ENCODE measurements at places on chromosomes 4 and X.

- DNase-seq, result no peak
Observed at GRCh38 chr4:139704915-139705485, 39.4 kb downstream of the MGST2 start.

GRCh38 chrX:56113785-56114436, 118.2 kb upstream of the KLF8 start:
- DNase-seq, result no peak

DNA sequence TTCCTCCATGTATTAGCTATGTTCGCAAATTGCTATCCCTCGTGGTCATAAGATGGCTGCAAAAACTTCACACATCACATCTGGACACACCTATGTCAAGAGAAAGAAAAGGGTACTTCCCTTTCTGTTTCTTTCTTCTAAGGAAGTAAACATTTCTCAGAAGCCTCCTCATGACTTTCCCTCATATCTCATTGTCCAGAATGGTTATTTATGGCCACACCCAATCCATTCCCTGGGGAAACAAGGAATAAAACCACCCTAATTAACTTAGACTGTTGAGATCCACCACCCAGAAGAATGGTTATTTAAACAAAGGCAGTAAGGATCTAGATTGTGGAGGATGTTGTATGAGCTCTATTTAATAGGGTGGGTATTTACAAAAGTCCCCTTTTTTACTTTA, 160.8 kb upstream of the LNX1 start:
- DNase-seq, result no peak

DNA sequence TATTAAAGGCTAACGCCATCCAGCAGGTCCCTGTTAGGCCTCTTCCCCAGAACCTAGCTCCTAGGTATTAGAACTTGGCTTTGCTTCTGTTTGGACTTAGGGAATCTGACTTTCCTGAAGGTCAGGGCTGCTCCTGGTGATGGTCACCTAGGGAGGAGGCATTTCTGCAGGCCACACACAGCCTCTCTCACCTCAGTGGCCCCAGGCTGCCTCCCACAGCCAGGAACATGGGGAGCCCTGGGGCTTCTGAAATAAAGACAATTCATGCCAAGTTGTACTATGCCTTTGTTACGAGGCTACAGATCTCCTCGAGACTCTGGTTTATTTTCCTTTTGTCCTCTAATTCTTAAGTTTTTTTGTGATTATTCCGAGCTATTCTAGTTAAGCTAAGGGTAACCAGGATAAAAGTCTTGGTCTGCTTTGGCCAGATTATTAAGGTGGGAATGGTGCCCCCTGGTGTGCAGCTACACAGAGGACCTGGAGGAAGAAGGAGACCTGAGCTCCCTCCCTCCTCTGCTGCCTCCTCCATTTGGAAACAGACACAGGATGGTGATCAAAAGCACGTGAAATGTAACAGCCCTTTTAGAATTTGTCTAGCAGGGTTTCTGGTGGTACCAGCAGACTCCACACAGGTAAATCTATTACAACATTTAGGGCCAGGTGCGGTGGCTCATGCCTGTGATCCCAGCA, 131.0 kb downstream of the DCLK2 start:
- DNase-seq, result no peak

- DNase-seq, result no peak
Observed at GRCh38 chr4:14855719-14856061, 146.6 kb upstream of the CPEB2 start.

- DNase-seq, result no peak
Observed at GRCh38 chr4:79528241-79528706, 120.2 kb upstream of the GK2 start.

DNA sequence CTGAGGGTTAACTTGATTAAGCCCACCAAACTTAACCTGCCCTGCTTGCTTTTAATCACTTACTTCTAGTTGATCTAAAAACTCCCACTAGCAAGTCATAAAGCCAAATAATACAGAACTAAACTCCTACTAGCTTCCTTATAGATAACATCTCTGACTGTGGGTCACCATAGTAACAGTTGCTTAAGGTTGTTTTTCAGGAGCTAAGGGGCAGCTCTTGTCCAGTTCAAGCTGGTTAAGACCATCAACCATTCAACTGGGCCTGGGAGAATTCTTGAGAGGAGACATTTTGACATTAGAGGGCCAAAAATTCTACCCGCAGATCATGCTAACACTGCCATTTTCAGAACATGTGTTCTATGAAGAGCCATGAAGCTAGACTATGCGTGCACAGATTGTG, 67.0 kb downstream of the UCHL1 start:
- no peak for DNase-seq

DNA sequence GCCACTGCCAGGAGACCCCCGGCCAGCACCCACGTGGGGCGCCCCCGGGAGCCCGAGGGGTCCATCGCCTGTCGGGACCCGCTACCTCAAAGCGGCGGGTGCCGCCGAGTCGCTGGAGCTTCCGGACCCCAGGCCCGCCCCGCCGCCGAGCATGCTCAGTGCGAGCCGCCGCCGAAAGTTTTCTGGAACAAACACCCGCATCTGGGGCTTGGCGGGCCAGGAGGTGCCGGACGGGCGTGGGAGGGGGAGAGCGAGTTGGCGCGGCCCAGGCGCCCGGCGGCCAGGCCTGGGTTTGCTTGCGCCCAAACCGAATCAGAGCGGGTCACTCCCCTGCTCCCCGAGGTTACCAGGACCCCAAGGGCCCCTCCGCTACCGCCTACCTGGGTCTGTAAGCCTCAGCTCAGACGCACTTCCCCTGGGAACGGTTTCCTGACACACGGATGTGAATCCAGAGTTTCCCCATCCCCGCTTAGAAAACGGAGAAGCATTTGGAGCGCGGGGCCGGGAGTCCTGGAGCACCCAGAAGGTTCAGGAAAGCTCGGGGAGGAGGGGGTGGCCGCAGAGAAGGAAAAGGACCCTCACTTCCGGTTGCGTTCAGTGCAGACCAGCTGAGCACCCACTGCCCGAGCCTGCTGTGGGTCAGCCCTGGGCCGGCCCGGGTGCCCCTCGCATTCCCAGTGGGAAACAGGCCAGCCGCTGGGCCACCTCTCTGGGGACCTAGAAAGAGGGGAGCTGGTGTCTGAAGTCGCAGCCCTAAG, at the start of gene EVC2:
EVC2 (minus strand) TSS at position 111 of the 758 bp plus-strand sequence; CDS start at position 65, 46 bp downstream.
- DNase-seq, result peak; percentile 87

- no peak for DNase-seq
Observed at GRCh38 chr4:8202108-8203051, 3.3 kb downstream of the SH3TC1 start.

GRCh38 chr4:189305500-189305899, 635.2 kb upstream of the FRG1 start:
- no peak for DNase-seq

GRCh38 chr4:6337331-6337935, 67.8 kb downstream of the WFS1 start:
- DNase-seq, result no peak

DNA sequence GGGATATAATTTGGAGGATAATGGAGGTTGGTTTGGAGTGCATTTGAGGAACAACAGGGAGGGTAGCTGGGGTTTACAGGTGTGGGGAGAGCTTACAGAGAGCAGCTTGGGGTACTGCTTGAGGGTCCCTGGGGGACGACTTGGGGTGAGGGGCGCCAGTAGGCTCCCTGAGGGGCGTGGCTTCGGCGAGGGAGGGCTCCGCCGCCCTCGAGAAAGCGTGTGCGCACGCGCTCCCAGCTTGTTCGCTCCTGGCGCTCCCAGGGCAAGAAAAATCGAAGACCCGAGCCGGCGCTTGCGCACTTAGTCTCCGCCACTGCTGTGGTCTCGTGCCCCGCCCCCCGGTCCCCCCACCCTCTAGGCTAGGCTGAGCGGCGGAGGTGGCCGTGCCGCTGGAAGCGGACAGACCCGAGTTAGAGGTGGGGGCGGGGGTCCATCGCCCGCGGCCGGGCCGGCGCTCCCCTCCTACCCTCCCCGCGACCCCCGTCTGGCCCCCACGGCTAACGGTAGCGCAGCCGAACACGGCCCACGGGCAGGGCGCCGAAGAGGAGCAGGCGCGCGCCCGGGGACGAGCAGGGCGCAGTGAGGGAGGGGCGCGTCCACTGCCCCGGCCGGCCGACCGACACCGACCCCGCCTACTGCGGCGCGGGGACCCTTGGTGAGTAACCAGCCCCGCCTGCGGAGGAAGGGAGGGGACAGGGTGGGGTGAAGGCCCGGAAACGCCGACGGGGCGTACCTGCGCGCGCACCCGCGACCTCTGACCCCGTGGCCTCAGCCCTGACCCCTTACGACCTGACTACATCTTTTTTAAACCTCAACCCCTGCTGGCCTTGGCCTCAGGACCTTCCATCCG, 5.4 kb upstream of the CCDC120 start:
- peak; percentile 76 for DNase-seq

GRCh38 chr4:97153042-97153441, 990.2 kb downstream of the STPG2 start:
- no peak for DNase-seq

- no peak for DNase-seq
Observed at GRCh38 chrX:16664074-16664473, 14.1 kb downstream of the S100G start.

- no peak for DNase-seq
Observed at GRCh38 chr4:128590034-128590740, 219.3 kb upstream of the JADE1 start.

- no peak for DNase-seq
Observed at GRCh38 chr4:134567461-134567860, 365.9 kb upstream of the PABPC4L start.

GRCh38 chr4:102403116-102403515, 57.8 kb upstream of the SLC39A8 start:
- DNase-seq, result no peak

DNA sequence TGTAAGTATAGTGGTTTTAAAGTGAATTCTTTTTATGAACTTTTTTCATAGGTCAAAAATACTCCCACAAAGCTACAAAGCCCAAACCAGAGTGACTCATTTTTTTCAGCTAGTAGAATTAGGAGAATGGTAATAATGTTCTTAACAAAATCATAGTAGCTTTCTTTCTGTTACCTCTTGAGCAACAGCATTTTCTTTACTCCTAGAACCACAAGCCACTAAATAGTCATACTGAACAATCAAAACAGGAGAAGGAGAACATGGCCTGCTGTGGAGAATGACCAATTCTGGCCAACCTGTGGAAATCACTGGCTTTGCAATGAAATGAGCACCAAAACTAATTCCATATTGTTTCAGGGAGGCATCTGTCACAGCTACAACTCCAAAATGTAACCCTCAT, 112.9 kb downstream of the AMMECR1 start:
- DNase-seq, result no peak

DNA sequence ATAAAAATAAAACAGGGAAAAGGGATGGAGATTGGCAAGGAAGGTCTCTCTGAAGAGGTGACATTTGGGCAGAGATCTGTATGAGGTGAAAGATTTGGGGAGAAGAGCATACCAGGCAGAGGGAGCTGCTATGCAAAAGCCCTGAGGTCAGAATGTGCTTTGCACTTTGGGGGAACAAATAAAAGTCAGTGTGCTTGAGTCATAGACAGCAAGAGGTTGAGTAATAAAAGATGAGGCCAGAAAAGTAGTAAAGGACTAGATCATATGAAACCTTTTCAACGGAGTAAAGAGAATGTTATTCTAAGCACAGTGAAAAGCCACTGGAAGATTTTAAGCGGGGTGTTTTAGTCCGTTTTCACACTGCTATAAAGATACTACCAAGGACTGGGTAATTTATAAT, 76.5 kb upstream of the TEX13A start:
- DNase-seq, result no peak

- no peak for DNase-seq
Observed at GRCh38 chr4:40337523-40337922, 2.4 kb downstream of the CHRNA9 start.

DNA sequence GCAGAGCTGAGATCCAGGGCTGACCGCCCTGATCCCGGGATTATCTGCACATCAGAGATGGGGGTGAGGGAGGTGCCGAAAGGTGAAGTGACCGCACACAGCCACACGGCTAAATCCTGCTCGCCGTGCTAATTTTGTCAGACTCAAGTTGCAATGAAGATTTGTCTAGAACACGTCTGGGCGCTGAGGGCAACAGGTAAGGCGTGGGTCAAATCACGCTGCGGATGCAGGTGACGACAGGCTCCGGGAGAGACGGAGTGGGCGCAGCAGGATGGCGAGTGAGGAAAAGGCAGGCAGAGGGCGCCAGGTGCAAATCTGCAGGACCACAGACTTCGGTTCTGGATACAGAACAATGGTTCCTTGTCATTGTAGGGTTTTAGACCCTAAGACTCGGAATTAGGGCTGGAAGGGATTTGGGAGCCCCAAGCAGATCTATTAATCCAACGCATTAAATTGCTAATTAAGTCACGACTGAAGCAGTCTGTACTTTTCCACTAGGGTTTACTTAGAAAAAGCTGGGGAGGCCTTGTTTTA, 1.9 kb upstream of the TBC1D14 start:
- no peak for DNase-seq

All from left forelimb (tissue), 1 donor.